ENCODE measurements at places on chromosomes 6 and 20.

DNA sequence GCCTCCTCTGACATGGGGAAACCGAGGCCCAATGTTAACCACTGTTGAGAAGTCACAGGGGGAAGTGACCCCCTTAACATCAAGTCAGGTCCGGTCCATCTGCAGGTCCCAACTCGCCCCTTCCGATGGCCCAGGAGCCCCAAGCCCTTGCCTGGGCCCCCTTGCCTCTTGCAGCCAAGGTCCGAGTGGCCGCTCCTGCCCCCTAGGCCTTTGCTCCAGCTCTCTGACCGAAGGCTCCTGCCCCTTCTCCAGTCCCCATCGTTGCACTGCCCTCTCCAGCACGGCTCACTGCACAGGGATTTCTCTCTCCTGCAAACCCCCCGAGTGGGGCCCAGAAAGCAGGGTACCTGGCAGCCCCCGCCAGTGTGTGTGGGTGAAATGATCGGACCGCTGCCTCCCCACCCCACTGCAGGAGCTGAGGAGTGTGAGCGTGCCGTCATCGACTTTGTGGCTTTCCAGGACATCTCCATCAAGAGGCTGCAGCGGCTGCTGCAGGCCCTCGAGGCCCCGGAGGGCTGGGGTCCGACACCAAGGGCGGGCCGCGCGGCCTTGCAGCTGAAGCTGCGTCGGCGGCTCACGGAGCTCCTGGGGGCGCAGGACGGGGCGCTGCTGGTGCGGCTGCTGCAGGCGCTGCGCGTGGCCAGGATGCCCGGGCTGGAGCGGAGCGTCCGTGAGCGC is 1.6 kb downstream of the TNFRSF6B start:
- no peak for DNase-seq
- H3K4me1 ChIP-seq: peaks cover 74% of the 10 kb centered on the region
- no peak overlapping the region for H3K4me3 ChIP-seq

DNA sequence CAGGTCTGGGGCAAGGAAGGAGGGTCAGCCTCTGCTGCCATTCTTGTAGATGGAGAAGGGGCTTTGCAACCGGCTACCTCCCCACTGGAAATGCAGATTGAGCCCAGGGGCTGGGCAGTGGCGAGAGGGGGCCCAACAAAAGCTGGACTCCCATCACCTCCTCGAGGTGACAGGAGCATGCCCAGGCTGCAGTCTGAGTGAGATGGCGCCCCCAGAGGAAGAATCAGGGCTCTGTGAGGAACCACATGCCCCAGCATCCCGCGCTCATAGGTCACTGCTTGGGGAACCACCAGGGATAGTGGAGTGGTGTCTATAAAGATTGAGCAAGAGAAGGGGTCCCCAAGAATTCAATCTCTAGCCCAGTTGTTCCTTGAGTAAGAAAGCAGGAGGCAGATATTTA is 31.6 kb upstream of the NEDD9 start:
- H3K36me3 ChIP-seq: peaks cover 4% of the 10 kb centered on the region
- no peaks in the 10 kb centered on the region for H3K27me3 ChIP-seq
- H3K4me3 ChIP-seq: no peak overlapping the region
- H3K27ac ChIP-seq: no peak overlapping the region

GRCh38 chr6:24833711-24834386 is 35.1 kb upstream of the ARMH2 start:
- no peak overlapping the region for H3K4me3 ChIP-seq
- H3K4me1 ChIP-seq: peaks cover 7% of the 10 kb centered on the region
- no peaks in the 10 kb centered on the region for H3K27me3 ChIP-seq
- H3K27ac ChIP-seq: peak overlapping the region; percentile 36

DNA sequence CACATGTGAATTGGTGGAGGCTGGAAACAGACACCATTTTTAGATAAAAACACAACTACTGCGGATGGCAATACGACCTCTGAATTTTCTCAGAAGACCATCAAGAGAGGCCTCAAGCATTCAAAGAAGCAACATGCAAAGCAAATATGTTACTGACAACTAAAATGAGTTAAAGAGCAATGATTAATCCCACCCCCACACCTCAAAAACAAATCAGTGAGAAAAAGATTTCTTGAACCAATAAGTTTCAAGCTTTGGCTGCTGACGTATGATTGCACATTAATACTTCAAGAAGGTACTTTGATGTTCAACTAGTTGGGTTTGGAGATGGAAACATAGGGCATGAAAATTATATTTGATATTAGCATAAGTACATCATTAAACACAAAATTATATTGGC is 982 bp downstream of the MMUT start:
- H3K36me3 ChIP-seq: peaks cover 18% of the 10 kb centered on the region
- DNase-seq: no peak
- H3K4me1 ChIP-seq: peaks cover 25% of the 10 kb centered on the region
- no peaks in the 10 kb centered on the region for H3K27me3 ChIP-seq
- peak overlapping the region; percentile 76 for H3K4me3 ChIP-seq
- no peak overlapping the region for H3K27ac ChIP-seq

GRCh38 chr6:71203206-71203605 is 85.4 kb upstream of the OGFRL1 start:
- no peak overlapping the region for H3K4me3 ChIP-seq
- no peaks in the 10 kb centered on the region for H3K27me3 ChIP-seq
- H3K4me1 ChIP-seq: no peaks in the 10 kb centered on the region
- DNase-seq: no peak
- no peaks in the 10 kb centered on the region for H3K36me3 ChIP-seq
- H3K27ac ChIP-seq: no peak overlapping the region

DNA sequence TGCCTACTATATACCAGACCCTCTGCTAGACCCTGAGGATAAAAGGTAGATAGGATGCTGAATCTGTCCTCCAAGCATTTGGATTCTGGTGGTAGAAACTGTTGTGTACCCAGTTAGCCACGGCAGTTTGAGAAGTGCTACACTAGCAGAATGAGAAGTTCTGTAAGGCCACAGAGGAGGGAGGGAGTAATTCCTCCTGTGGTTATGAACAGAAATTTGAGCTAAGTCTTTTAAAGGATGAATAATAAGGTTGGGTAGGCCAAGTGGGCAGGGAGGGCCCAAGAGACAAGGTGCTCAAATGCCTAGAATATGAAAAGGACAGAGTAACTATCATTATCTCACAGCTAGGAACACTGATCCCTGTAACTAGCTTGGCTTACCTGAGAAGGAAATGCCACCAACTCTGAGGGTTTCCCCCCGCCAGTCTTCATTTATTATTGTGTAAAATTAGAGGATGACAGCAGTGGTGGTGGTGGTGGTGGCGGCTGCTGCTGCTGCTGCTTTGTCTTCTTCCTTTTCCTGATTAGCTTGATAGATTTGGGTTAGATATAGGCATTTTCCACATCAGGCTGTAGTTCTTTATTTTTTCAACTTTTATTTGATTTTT is 243.3 kb downstream of the PRL start:
- H3K4me1 ChIP-seq: no peaks in the 10 kb centered on the region
- H3K27me3 ChIP-seq: no peaks in the 10 kb centered on the region
- H3K36me3 ChIP-seq: no peaks in the 10 kb centered on the region

- peaks cover 4% of the 10 kb centered on the region for H3K27me3 ChIP-seq
- no peaks in the 10 kb centered on the region for H3K36me3 ChIP-seq
- DNase-seq: no peak
- H3K4me1 ChIP-seq: no peaks in the 10 kb centered on the region
- H3K27ac ChIP-seq: no peak overlapping the region
- H3K4me3 ChIP-seq: no peak overlapping the region
Measured at GRCh38 chr6:125511809-125512396, 210.1 kb upstream of the HDDC2 start.

DNA sequence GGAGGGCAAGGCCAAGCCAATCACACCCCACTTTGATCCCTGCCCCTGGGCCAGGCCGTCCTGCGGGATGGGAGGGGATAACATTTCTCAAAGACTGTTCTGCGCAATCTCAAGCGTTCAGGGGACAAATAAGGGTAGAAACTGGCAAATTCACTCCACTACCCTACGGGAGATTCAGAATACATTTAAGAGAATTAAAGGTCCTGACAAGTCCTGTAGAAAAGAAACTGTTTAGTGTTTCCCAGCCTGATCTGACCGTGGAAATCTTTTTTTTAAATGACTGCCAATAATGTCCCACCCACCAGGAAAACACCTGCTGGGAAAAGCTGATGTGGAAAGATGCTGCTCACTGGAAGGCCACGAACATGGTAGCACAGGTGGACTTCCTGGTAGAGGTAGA is 140.6 kb upstream of the RNF24 start:
- peaks cover 13% of the 10 kb centered on the region for H3K27me3 ChIP-seq
- H3K4me1 ChIP-seq: peaks cover 10% of the 10 kb centered on the region
- no peak overlapping the region for H3K27ac ChIP-seq
- no peaks in the 10 kb centered on the region for H3K36me3 ChIP-seq
